ENCODE measurements at places on chromosomes 1 and 21.

GRCh38 chr1:1753607-1754005 lies 24.7 kb downstream of the NADK start:
- no peak for DNase-seq

- DNase-seq: no peak
Measured at GRCh38 chr1:95323123-95323522, 89.1 kb downstream of the RWDD3 start.

DNA sequence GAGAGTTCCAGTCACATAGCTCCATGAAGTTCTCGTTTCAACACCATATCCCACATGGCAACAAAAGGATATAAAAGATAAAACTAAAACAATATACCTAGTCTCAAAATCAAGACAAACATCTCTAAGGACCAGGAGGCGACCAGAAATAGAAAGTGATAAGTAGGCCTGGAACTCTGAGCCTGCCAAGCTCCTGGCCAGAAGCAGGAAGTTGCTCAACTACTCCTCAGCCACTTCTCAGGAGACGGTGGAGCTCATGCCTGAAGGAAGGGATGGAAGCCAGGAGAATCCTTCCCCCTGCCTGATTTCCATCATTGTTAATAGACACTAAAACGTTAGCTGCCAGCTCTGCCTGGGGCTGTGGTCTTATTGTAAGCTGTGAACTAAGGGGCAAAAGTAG lies 94.7 kb downstream of the DISP1 start:
- DNase-seq: no peak

DNA sequence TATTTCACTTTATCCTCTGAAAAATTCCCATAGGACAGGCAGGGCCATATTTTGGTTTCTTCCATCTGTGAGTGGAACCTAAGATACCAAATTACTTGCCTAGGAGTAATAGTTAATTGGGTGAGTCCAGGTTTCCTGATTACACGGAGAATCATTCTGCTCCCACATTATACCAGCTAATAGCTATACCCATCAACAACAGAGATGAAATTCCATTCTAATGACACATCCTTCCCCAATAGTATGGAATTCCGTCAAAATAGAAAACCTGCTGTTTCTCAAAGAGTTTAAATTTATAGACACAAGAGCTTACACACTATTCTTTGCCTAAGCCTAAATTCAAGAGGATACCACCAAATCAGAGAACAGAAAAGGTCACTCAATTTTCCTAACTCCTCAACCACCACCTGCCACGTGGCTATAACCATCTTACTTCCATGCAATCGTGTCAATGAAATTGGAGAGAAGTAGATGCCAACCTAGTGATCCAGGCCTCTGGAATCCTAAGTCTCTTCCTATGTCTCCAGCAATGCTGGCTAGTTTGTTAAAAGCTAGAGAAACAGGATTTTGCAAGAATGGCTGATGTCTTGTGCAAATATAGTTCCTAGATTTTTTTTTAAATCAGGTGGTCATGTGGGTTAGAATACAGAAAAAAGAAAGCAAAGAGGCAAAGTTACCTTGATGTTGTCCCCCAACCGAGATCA lies 6.2 kb downstream of the PPT1 start:
- no peak for DNase-seq

DNA sequence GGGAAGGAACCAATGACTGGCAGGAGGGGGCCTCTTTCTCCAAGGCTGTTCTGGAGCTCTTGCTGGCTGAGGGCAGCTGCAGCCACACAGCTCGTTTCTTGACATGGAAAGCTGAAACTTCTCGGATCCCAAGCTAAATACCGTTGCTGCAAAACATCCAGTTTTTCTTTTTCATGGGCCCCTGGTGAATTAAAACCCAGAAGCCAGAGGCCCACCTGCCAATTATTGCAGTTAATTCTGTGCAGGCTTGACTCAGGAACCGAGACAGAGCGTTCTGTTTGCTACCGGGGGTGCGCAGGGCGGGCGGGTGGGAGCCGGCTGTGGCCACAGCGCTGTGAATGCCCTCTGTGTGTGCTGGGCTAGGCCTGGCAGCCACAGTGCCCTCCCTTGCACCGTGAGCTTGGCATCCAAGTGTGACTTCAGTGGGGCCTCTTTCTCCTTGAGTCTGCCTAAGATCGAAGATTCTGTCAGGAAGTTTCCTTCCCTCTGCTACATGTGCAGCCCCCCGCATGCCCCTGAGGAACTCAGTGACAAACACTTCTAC lies 19.9 kb upstream of the KCNE2 start:
- DNase-seq: no peak

GRCh38 chr1:1204425-1204920 lies 1.9 kb downstream of the TNFRSF18 start:
- DNase-seq: no peak

DNA sequence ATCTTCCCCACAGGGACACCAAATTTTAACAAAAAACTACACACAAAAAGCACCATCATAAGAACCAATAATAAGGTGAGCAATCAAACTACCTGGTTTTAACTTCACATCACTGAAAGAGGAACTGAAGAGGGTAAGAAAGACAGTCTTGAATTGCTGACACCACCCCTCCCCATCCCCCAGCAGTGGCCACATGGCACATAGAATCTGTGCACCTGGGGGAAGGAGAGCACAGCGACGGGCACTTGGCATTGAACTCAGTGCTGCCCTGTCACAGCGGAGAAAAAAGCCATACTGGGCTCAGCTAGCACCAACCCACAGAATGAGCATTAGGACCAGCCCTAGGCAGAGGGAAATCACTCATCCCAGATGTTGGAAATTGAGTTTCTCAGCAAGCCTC lies 640.0 kb upstream of the ADGRL2 start:
- no peak for DNase-seq

GRCh38 chr1:85230305-85230977 lies 29.0 kb downstream of the C1orf52 start:
- DNase-seq: no peak

DNA sequence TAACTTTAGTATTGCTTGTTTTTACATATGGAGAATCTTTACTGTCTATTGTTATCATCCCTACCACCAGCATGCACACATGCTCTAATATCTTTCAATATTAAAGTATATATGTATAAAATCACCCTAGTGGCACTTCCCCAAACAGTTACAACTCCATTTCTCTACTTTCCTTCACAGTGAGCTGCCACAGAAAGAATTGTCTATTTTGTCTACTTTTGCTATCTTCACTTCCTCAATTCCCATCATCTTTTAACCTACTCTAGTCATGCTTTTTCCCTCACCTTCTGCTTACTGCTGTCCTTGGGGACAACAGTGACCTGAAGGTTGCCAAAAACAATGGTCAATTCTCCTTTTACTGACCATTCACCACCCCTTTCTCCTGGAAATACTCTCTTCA lies 59.2 kb downstream of the VCAM1 start:
- no peak for DNase-seq

DNA sequence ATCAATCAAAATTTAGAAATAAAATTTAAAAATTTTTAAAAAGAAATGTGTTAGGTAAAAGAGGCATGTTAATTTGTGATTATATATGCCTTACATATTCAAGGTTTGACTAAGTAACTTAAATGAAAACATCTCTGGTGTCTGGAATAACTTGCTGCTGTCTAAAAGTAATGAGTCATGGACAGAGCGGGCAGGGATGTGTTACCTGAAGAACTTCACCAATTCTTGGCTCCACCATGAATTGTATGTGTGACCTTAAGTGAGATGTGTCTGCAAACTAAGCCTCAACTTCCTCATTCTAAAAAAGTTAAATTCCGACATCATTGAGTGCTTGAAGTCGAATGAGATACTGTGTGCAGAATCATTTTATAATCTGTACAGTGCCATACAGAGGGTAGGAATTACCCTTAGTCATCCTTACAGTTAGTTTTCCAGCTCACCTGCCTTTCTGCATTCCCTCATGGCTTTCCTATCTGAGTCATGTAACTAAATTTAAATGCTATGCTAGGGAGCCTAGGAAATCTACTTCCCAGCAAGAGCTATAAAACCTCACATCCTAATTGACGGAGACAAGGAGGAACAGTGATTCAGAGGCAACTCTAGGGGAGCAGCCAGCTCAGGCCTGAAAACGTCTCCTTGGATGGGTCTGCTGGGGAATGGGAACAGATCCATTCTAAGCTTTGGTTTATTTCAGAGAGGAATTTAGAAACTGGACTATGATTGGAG lies 100.7 kb upstream of the TSPAN2 start:
- DNase-seq: no peak

DNA sequence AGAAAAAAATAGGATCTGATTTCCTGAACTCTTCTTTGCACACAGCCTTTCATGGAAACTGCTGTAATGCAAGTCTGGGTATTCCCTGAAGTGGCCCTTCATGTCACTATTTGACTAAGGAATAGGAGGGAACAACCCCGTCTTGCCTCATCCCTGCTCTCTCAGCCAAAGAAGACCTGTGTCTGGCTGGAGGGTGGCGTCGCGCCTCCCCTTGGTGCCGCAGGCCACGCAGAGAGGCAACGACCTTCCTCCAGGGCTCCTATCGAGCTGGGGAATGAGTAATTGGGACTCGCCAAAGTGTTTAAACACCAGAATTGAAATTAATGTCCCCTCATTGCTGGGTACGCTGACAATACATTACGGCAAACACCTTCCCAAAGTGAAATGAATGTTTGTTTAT lies 129.8 kb downstream of the PBX1 start:
- DNase-seq: no peak

- peak; percentile 0 for DNase-seq
Measured at GRCh38 chr21:45293726-45294401, 6.2 kb upstream of the POFUT2 start.

DNA sequence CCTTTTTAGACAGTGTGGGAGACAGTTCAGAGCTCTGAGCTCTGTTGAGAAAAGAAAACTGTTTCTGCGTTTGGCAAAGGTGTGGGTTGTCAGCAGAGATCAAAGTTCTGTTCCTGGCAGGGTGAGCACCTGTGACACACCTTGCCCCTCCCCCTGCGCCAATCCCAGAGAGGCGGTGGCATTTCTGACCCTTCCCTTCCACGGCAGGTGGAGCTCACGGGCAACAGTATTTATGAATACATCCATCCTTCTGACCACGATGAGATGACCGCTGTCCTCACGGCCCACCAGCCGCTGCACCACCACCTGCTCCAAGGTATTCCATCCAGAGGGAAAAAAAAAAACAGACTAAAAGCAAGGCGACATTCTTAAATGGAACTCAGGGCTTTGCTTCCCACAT lies 20.7 kb downstream of the SIM2 start:
- no peak for DNase-seq

DNA sequence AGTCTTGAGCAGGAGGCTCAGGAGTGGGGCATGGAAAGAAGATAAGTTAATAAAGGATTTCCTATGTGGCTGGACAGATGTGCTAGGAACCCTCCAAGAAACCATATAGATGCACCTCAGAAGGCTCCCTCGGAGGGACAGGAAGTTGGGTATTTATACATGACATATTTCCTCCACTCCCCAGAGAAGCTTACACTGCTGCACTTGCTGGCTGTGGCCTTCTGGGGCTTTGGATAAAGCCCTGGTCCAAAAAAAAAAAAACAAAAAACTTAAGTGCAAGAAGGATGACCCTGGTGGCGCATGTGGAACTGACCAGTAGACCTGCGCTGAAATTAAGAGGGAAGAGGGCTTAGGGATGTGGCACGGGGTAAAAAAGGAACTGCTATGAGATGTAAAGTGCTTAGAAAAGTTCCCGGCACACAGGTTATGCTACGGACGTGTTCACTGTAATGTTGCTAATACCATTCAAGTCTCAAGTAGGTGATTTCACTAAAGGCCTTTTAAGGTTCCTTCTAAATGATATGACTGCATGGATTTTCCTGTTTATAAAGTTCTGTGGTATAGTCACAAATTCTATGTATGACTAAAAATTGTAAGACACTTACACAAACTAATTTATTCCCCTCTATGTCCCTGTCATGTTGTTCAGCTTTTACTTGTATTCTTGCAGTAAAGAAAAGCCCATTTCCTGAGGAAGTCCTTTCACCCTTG lies 253.6 kb downstream of the HMCN1 start:
- no peak for DNase-seq

GRCh38 chr1:166858726-166859419 lies 17.2 kb downstream of the TADA1 start:
- no peak for DNase-seq

DNA sequence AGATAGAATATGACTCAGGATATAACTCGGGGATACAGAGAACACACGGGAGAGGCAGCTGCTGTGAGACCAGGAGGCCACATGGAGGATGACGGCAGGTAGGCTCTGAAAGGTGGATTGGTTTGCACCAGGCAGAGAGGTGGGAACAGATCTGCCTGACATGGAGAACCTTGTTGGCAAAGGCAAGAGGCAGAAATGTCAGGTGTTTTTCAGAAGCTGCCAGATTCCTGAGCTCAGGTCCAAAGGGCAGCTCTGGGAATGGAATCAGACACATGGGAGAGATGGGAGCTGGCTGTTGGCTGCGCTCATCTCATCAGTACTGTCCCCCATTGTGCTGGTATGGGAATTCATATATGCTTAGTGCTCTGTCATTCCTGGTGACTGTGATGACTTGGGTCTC lies 19.2 kb downstream of the SYT6 start:
- DNase-seq: no peak

DNA sequence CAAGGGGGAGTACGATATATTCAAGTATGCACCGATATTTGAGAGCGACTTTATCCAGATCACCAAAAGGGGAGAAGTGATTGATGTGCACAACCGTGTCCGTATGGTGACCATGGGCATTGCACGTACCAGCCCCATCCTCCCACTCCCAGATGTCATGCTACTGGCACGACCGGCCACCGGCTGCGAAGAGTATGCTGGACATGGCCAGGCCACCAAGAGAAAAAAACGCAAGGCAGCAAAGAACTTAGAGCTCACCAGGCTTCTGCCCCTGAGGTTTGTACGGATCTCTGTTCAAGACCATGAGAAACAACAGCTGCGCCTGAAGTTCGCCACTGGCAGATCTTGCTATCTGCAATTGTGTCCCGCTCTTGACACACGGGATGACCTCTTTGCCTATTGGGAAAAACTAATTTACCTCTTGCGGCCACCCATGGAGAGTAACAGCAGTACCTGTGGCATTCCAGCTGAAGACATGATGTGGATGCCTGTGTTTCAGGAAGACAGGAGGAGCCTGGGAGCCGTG lies 16.5 kb downstream of the ATF3 start:
- no peak for DNase-seq

- no peak for DNase-seq
Measured at GRCh38 chr21:28588997-28589396, 403.7 kb downstream of the LTN1 start.

GRCh38 chr1:47181095-47181954 lies 8.5 kb downstream of the PDZK1IP1 start:
- DNase-seq: no peak

- DNase-seq: no peak
Measured at GRCh38 chr1:163085041-163085903, 16.1 kb downstream of the RGS4 start.

- DNase-seq: peak; percentile 15
Measured at GRCh38 chr1:38064197-38064903, 17.8 kb upstream of the POU3F1 start.

DNA sequence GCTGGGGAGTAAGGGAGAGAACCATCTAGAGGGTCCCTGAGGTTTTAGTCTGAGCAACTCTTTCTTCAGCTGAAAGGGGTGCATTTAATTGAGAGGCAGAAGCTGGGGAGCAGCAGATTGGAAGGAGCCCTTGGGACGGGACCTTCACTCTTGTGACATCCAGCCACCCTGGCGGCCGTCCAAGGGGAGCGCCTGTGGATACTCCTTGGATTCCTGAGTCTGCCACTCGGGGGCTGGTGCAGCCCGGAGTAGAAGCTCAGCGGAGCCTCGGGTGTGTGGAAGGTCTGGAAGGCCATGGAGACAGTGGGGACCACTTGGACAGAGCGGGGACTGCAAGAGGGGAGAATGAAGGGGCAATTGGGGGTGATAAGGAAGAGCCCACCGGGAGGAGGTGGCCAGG lies 68.7 kb downstream of the AJAP1 start:
- DNase-seq: no peak
